ENCODE measurements at places on chromosomes 1 and 21. TPM values are rescaled to one million over a fixed set of nuclear protein-coding genes. Genes with fewer than 3 reads are reported as not detected.

OR2T11 gene
- not detected for total RNA-seq

SGIP1 gene
- total RNA-seq = 58.2 TPM

CD1D gene
- total RNA-seq = 0.34 TPM

CNKSR1 gene
- not detected for total RNA-seq

RXFP4 gene
- not detected for total RNA-seq

TNFSF4 gene
- total RNA-seq = 0.33 TPM

FCRL1 gene
- total RNA-seq = not detected

TMEM240 gene
- 2.1 TPM for total RNA-seq

MCOLN3 gene
- total RNA-seq = 26.9 TPM

GPR37L1 gene
- not detected for total RNA-seq

ZFP69 gene
- 4.1 TPM for total RNA-seq

FMO4 gene
- total RNA-seq = 13.1 TPM

TOR1AIP1 gene
- 68.0 TPM for total RNA-seq

SPRR1A gene
- not detected for total RNA-seq

RNF186 gene
- total RNA-seq = not detected

MR1 gene
- total RNA-seq = 23.3 TPM

TBX15 gene
- total RNA-seq = 0.73 TPM

SPATA21 gene
- not detected for total RNA-seq

COL16A1 gene
- total RNA-seq = 9.3 TPM

AK4 gene
- total RNA-seq = 15.1 TPM

CD84 gene
- total RNA-seq = not detected

ELAPOR1 gene
- under 0.01 TPM for total RNA-seq

GCSAML gene
- total RNA-seq = under 0.01 TPM

CASZ1 gene
- total RNA-seq = under 0.01 TPM

MARK1 gene
- total RNA-seq = 1.7 TPM

RAB25 gene
- not detected for total RNA-seq

JAM2 gene
- not detected for total RNA-seq

KCNJ10 gene
- total RNA-seq = not detected

SUSD4 gene
- not detected for total RNA-seq

C4BPB gene
- not detected for total RNA-seq

HUNK gene
- under 0.01 TPM for total RNA-seq

CD101 gene
- 0.73 TPM for total RNA-seq

CRP gene
- not detected for total RNA-seq

RGS7 gene
- not detected for total RNA-seq

SNX27 gene
- total RNA-seq = 58.6 TPM

SPRR2F gene
- total RNA-seq = not detected

DDAH1 gene
- total RNA-seq = 3.4 TPM

NECTIN4 gene
- 0.69 TPM for total RNA-seq

CELA2A gene
- total RNA-seq = not detected

USF1 gene
- 84.2 TPM for total RNA-seq

SYNC gene
- total RNA-seq = 28.3 TPM

TCHH gene
- total RNA-seq = not detected

ATP6V1G3 gene
- total RNA-seq = not detected

PLXNA2 gene
- total RNA-seq = 0.15 TPM

SASS6 gene
- 4.5 TPM for total RNA-seq

HLX gene
- 0.69 TPM for total RNA-seq

CLCA4 gene
- total RNA-seq = not detected

LENEP gene
- 1.0 TPM for total RNA-seq

OR10Z1 gene
- total RNA-seq = not detected

NFIA gene
- 6.0 TPM for total RNA-seq

RPTN gene
- total RNA-seq = not detected
